Glutamatergic neuron (in vitro differentiated cells): ENCODE measurements at places on chromosomes 3 and 15.
A peak's percentile ranks its signal among the peaks of the same experiment; 100 is the strongest.

- no peak for DNase-seq
Observed at GRCh38 chr3:69088063-69088462, 3.3 kb downstream of the ARL6IP5 start.

- no peak for DNase-seq
Observed at GRCh38 chr3:149579838-149580542, 77.8 kb downstream of the WWTR1 start.

GRCh38 chr15:82710926-82711490 lies 1.3 kb upstream of the AP3B2 start:
- DNase-seq: no peak

DNA sequence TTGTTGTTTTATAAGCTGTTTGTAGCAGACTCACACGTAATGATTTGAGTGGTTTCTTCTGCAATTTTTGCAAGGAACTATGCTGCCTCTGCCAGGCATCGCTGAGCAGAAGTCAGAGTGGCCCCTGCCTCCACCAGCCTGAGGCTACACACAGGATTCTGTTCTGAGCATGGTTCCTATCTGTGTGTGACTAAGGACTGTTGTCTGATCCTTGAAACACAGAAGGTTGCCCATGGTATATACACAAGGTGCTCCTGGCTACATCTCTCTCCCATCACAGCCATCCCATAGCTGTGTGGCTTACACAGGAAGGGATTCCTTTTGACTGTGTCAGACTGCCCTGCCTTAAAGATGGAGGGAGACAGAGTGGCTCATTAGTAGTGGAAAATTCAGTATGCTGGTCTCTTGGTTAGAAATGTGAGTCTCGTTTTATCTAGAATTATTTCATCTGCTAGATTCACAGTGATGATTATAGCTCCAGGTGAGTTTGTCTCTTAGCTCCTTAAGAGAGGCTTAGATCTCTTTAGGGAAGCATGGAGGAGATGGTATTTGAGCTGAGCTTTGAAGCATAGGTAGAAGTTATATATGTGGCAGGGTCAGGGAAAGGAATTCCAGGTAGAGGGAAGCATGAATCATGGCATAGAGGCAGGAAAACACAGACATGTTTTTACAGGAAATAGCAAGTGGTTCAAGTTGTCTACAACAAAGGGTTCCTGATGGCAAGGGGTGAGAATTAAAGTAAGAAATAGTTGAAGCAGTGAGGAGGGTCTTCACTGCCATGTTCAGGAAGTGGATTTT lies 37.5 kb downstream of the SNAPC5 start:
- no peak for DNase-seq

DNA sequence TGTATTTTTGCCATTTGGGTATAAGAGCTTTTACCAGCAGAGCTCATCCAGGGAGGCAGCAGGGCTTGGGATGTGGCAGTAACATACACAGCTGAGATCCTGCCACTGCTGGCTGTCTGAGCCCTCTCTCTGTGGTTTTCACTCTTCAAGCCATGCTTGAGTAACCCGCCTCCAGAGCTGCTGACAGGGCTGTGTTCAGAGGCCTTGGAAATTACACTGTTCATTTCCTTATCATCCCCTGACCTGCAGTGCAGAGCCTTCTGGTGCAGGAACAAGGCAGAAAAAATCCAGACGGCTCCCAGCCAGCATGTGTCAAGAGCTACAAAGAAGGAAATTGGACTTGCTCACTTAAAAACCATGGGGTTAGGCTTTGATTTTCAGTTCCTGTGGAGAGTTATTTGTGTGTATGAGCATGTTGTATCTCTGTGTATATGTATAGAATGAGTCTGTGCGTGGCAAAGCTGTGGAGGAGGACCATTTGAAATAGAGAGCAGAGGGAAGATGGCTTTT lies 47.0 kb downstream of the ZNF609 start:
- DNase-seq: peak; percentile 35

DNA sequence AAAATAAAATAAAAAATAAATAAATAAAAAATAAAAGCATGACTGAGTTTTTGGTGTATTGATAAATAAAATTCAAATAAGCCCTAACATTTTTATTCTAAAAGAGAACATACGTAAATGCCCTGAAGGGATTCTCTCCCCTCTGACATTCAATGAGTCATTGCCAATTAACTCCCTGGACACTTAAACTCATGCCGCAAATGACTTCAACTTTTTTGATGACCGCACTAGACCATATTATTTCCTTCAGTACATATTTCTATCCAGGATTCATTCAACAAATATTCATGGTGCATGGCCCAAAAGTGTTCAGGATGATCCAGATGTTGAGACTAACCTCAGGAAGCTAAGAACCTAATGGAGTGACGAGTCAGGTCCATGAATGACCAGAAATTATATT lies 195.9 kb upstream of the LRRN1 start:
- DNase-seq: no peak

DNA sequence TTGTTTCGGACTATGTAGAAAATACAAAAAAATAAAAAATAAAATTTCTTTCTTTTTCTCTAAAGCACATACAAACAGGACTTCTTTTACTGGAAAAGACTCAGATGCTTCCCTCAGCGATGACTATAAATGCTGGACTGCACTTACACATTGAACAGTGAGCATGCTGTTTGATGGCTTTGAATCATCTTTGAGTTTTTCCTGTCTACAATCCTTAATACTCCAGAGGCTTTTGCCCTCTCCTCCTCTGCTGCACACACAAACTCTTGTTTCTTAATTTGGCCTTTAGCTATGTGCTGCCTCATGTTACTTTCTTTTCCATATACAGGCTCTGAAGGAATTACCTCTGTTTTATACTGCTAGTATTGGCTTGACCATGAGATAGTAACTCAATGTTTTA lies 575.1 kb downstream of the EPHA3 start:
- no peak for DNase-seq

GRCh38 chr15:43246261-43246774 lies 20.4 kb downstream of the TGM5 start:
- DNase-seq: no peak
